Naive B cell (primary cell): ENCODE measurements at places on chromosomes 5 and 9.

- no peak for DNase-seq
Observed at GRCh38 chr5:36691696-36692371, 85.4 kb downstream of the SLC1A3 start.

- peak; percentile 30 for DNase-seq
Observed at GRCh38 chr9:134066913-134067851, 644 bp downstream of the BRD3 start.

GRCh38 chr5:162209005-162209605, 141.5 kb downstream of the GABRG2 start:
- DNase-seq, result no peak

GRCh38 chr9:81211741-81212140, 477.6 kb downstream of the TLE1 start:
- DNase-seq, result no peak

DNA sequence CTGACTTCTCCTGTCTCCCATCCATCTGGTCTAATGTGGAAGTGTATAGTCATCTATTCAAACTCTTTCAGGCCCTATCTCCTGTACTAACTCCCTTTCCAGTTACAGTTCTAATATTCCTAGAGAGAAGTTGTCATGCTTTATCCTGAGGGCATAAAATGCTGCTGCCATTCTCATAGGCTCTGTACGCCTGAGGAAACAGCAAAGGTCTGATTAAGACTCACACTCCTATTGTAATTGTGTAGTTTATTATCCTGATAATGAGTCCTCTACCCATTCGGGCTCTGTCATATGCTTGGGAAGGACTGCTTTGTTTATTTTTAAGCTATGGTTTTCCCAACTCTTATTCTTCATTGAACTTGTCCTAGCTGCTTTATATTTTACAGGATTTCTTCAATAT, 290.4 kb downstream of the TMEM38B start:
- no peak for DNase-seq

DNA sequence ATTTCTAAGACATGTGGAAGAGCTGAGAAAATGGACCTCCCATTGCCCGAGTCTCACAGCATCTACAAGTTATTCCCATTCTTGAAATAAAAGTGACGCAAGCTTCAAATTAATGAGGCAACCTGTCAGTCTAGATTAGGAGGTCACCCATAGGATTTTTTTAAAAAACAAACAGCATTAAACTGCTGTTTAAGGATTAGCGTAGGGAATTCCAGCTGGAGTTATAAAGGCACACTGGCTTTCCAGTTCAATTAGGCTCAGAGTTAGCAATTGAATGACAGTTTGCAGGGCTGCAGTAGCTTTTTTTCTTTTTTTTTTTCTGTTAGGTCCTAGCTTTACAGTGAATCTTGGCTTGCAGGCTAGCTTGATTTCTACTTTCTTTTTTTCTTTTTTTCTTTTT, 16.2 kb downstream of the PRKACG start:
- no peak for DNase-seq

DNA sequence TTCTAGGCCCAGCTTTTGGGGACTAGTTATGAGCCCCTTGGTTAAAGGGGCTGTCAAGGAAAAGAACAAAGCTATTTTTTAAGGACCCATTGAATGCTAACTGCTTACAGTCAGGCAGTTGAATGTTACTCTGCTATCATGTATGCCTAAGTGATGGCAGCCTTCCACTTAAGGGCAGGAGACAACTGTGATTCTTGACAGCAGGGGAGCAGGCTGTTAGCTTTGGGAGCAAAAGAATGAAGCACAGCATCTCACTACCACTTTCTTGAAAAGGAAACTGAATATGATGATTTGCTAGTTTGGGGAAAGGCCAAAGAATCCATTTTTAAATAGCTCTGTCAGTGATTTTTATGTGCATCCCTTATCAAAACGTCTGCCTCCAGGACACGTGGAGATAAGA, 221.6 kb downstream of the SH3GL2 start:
- DNase-seq, result no peak

GRCh38 chr9:138060881-138061280, 183.3 kb downstream of the CACNA1B start:
- no peak for DNase-seq

DNA sequence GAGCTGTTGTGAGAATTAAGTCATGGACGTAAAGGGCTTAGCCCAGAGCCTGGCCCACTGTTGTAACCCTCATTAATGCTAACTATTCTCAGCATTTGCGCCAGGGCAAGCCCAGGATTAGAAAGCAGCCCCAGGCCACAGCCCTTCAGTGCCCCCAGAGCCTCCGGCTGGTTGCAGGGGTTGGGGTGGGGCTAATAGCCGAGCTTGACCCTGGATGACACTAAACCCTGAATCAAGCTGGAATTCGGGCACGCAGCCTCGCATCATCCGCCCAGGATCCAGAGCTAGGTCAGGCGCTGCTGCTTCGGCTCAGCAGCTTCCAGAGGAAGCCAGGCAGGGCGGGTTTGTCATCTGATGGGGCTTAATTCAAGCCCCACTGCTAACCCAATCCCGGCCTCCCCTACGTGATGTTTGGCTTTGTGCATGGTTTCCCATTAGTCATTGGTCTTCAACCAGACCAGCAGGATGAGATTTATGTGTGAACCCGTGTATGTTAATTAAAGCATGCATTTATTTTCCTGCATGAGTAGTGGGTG, 1.2 kb upstream of the MEGF9 start:
- no peak for DNase-seq

DNA sequence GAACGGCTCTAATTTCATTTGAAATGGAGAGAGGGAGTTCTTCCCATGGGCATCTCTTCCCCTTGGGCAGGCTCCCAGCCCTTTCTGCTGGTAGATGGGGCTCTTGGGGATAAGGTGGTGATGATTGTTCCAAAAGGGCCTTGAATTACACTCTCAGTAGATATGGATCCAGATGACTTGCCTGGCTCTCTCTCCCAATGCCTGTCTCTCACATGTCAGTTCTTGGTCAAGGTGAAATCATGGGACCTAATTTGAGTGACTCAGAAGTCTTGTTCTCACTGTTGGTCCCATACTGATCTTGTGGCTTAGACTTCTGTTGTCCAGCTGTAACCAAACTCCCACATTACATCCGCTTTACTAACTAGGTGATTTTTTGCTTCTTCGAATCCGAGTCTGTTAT, 317.0 kb upstream of the RFX3 start:
- DNase-seq, result no peak

DNA sequence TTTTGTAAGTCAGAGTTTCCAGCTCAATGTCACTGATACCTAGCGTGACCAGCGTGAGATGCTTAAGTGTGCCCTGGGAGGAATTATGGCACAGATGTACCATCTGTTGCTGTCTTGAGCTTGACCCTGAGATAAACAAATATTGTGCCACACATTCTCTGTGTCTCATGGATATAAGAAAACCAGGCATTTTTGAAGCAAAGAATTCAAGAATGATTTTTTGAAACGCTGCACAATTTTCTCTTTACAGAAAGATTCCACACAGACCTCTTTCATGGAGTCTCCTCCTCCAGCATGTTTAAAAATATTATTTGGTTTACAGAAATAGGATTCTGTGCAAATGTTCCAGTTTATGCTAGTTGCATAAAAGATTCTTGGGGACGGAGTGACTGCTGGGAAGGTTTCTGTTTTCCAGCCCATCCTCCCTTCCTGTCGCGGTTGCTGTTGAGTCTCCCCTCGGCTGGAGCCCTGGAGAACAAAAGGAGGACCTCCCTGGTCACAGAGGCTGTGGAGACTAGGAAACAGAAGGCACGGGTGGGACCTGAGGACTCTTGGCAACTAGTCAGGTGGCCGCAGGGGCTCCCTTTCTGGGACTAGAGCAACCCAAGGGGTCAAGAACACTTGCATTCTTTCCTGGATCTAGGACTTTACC, 120.8 kb downstream of the RASGRF2 start:
- DNase-seq, result no peak

DNA sequence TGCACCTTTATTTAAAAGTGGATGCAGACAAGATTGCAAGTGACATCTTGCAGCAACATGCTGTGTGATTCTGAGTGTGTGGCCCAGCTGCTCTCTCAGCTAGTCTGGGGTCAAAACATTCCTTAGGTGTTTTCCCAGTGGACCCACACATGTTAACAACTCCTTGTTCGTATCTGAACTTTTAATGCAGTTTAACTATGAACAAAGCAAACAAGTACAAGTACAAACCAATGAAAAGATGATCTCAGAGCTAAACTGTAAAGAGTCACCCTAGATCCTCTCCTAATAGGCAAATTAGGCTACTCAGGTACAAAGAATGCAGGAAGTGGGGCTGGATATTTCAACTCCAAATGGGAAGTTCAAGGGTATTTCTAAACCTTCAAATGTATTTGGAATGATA, 108.4 kb downstream of the ENTREP1 start:
- no peak for DNase-seq

DNA sequence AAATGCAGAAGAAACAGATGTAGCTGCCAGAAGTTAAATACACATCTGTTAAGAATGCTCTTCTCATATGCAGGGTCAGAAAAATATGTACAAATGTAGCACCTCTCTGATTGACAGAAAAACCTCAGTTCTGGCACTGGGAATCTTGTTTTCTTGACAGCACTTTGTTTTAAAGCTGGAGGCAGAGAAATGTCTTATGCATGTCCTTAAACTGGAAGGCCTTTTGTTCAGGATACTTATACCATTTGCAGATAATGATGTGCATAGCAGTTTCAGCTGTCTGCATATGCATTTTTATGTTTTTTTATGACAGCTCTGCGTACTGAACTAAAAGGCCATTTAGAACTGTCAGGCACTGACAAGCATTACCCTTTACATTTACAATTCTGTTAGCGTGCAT, 567.9 kb downstream of the EBF1 start:
- DNase-seq, result no peak

GRCh38 chr5:39605588-39606575, 181.1 kb upstream of the DAB2 start:
- no peak for DNase-seq

DNA sequence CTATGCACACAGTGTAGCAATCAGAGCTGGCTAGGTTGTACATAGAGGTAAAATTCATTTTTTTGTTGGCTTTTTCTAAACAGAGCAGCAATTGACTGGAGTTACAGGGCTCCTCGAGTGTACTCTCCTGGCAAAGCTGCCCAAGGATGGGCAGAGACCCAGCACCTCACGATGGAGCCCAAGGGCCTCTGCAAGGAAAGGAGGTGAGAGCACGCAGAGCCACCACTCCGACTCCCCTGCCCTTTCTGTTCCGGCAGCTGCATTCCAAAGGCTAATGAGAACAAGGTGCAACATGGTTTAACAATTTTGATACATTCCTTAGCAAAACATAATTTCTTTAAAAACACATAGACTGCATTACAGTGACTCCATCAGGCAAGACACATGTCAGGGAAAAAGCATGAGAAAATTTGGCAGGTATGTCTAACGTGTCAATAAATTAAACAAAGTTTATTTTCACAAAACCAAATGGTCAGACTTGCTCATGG, 47.5 kb downstream of the SAXO1 start:
- no peak for DNase-seq

- DNase-seq, result no peak
Observed at GRCh38 chr9:107862881-107863280, 373.3 kb upstream of the KLF4 start.

DNA sequence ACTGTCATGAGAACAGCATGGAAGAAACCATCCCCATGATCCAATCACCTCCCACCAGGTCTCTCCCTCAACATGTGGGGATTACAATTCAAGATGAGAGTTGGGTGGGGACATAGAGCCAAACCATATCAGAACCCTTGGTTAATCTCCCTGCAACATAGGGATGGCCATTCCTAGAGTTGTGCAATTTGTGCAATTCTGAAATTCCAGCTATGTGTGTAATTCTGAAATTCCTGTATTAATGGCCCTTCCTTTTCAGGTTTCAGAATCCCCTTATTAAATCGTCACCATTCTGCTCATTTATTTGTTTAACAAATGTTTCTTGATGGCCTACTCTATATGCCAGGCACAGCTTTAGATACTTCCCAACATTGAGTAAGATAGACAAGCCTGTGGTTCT, 282.6 kb downstream of the SMARCA2 start:
- no peak for DNase-seq

DNA sequence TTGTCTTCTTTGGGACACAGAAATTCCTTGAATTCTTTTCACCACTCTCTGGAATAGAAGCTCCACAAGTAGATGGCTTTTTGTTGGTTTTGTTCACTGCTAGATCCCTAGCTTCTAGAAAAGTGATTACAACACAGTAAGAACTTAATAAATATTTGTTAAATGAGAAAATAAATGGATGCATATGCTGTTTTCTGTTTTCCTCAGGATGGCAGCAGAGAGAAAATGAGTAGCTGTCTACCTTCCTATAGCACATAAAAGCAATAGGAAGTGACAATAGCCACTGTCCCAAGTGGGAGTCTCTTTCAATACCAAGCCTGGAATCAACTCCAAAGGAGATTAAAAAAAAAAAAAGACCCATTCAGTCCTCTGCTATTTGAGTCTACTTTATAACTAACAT, 100.6 kb upstream of the NREP start:
- DNase-seq, result no peak

DNA sequence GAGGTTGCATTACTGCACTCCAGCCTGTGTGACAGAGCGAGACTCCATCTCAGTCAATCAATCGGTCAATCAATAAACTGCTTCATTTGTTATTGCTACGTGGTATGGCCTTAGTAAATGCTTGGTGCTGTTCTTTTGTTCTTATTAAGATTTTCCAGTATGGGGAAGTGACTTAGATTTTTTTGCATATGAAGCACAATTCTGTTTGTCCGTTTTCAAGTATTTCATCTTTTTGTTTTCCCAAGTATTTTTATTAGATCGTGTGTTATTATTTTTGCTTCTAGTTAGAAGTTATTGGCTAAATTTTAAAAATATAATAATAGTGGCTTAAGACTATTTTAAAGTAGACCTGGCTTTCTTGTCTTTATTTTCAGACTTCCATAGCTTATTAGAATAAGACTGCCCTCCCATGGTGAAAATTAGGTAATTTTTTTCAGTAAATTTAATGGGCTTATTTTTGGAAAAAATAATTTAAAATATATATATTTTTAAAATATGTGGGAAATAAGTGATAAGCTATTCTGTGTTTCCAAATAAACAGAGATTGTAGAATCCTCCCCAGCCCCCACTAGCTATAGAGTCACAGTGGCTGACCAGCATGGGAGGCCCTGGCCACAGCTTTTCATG, 14.7 kb upstream of the OMD start:
- DNase-seq, result no peak

- no peak for DNase-seq
Observed at GRCh38 chr5:119750887-119751733, 121.8 kb downstream of the FAM170A start.

DNA sequence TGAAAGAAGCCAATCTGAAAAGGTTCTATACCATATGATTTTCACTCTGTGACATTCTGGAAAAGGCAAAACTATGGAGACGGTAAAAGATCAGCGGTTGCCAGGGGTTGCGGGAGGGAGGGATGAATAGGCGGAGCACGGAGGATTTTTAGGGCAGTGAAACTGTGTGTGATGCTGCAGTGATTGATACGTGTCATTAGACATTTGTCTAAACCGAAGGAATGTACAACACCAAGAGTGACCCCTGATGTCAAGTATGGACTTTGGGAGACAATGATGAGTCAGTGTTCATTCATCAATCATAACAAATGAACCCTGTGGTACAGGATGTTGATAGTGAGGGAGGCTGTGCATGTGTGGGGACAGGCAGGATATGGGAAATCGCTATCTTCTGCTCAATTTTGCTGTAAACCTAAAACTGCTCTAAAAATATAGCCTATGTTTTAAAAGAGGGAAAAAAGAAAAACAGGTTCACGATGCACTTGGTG, 34.4 kb downstream of the ERGIC1 start:
- DNase-seq, result no peak

GRCh38 chr9:89815061-89815902, 210.5 kb downstream of the GADD45G start:
- no peak for DNase-seq
